B cell (primary cell): ENCODE measurements at places on chromosomes 3 and 15. TPM values are rescaled to one million over a fixed set of nuclear protein-coding genes. Genes with fewer than 3 reads are reported as not detected.

Gene CTXN2
- 0.10 TPM in 1 of 2 replicates, not detected in the other for total RNA-seq

DNA sequence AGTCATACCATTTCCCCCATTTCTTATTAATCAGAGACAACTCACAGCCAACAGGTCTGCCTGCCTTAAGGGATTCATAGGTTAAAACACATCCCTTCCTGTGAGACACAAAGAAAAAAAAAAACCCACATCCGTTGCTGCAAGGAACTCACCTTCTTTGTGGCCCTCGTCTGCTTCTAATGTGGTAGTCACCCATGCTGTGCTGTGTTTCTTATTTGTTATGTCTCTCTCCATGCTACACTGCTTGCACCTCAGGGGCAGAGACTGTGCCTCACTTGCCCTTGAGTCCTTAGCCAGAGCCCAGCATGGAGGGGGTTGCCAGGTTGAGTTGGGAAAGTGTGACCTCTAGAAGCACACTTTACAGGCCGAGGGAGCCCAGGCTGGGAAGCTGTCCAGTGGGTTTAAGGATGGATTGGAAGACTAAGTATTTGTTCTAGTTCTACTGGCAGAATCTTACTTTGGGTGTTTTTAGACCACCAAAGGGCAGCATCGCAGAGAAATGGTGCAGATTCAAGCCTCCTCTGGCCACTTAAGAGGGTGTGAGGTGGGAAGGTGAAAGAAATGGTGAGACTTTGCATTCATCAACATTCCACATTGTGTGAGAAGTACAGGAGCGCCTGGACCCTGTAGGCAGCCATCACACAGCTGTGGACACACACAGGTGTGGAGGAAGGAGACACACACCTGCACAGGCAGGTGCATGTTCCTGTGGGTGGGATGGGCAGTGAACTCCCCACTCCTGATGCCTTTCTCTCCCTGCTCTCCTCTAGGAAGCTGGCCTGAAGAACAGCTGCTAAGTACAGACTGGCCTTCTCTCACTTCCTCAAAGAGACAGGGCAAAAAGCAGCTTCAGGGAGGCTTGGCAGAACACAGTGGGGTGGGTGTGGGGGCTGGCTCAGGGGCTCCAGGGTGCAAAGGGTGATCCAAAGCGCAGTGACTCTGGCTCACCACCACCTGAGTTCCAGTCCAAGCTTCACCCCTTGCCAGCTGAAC is 48.8 kb downstream of the GLB1 start:
- peak; percentile 55 for DNase-seq

DNA sequence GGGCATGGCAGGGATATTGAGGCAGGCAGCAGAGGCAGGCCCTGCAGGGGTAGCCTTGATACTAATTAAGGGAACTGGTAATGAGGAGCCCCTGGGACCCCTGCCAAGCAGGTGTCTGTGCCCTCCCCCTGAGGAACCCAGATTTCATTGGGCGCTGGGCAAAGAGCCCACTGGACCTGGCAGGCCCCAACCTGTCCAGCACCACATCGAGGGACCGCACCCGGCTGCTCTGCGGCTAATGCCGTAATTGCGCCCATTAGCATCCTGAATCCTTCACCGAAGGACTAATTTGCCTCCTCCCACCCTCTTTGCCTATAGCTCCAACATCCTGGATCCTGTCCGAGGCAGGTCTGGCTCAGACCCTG is 13.7 kb upstream of the SEMA3B start:
- no peak for DNase-seq

- no peak for DNase-seq
These were observed 52.5 kb upstream of the OTOL1 start for GRCh38 chr3:161443921-161444693.

DNA sequence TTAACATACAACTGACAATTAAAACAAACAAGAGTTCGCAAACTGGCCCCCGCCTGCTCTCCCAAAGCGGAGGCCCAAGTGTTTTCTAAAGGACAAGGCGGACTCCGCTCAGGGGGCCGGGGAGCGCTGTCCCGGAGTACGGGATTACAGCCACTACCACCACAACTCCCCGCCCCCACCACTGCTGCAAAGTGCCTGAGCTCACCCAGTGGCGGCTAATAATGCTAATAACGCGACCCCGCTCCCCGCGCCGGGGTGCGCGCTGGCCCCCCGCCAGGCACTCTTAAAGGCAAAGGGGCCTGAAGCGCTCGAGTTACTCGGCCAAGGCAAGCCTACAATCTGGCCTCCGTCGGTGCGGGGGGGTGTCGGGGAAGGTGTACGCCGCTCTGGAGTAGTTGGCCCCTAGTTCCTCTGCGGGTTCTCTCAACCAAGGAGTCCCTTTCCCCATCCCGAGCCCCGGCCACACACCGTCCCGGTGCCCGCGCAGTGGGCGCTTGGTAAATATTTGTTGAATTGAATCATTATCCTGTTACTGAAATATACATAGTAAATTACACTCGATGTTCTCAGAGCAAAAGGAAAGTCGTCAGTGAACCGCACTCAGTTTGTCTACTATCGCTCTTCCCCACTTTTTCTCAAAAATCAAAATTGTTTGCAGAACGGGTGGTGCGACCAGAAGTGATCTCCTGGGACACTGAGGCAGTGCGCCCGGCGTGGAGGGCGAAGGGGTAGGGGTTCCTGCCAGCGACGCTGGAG is 827 bp downstream of the WNT5A start:
- peak; percentile 10 for DNase-seq
